Stimulated activated CD8-positive, alpha-beta memory T cell treated with anti-CD3 and anti-CD28 coated beads, Interleukin-2, amount 100 ng/mL, for 48 hours (primary cell): ENCODE measurements at places on chromosomes 2 and 18.

DNA sequence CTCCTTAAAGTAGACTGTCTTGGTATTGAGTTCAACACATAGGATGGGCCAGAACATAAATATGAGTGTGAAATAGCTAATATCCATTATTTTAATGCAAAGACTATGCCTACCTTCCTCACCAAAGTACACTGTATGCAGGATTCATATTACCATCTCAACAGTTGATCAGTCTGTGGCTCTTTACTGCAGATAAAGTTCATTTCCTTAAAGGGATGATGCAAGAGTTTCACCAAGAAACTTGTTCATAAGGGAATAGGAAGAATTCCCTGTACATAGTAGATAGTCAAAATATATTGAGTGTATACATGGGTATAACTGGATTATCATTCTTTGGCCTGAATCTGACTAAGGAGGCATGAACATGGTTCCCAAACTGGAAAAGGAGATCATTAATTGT lies 35.0 kb downstream of the MARS2 start:
- no peak for DNase-seq

DNA sequence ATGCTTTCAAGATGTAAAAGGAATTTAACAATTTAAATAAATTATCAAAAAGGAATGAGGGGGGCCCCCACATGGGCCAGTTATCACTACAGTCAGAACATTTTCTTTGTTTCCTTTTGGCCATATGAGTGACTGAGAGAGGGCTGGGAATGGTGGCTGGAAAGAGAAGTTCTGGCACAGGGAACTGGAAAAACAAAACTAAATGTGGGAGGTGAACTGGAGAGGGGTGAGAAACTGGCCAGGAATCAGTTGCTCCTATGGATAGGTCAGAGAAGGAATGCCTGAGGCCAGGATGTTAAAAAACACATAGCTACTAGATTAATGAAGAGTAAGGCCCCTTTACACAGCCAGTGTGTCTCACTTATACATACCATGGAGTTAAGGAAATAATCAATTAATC lies 121.0 kb downstream of the RBMS1 start:
- DNase-seq: no peak

GRCh38 chr2:28568533-28568932 lies 72.7 kb downstream of the PLB1 start:
- no peak for DNase-seq

DNA sequence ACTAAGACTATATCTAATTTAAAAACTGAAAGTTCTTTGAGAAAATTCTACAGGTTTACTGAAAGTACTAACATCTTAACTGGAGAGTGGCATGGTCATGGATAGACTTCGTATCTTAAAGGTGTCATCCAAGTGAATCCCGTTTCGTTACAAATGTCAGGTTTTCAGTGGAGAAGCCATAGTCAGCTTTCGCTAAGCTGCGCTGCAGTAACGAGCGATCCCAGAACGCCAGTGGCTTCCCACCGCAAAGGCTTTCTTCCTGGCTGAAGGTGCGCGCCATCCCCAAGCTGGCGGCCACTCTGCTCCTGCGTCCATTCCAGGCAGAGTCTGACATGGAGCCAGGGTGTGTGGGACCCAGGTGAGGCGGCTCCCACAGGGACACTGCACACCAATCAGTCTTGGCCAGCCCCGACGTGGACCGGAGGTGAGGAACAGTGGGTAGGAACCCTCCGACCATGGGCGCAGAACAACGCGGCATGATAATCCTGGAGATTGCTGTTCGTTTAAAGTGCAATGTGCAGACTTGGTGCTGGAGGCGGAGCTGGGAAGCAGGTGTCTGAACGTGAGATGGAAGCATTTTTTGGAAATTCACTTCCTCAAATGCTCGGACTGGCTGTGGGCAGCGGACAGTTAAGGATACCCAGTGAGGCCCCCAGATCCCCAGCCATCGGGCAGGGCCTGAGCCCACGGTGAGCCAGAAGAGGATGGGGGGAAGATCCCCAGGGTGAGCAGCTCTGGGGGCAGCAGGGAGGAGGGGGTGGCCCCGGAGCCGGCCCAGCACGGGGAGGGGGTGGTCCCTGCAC lies 27.8 kb upstream of the KCNG2 start:
- DNase-seq: no peak

DNA sequence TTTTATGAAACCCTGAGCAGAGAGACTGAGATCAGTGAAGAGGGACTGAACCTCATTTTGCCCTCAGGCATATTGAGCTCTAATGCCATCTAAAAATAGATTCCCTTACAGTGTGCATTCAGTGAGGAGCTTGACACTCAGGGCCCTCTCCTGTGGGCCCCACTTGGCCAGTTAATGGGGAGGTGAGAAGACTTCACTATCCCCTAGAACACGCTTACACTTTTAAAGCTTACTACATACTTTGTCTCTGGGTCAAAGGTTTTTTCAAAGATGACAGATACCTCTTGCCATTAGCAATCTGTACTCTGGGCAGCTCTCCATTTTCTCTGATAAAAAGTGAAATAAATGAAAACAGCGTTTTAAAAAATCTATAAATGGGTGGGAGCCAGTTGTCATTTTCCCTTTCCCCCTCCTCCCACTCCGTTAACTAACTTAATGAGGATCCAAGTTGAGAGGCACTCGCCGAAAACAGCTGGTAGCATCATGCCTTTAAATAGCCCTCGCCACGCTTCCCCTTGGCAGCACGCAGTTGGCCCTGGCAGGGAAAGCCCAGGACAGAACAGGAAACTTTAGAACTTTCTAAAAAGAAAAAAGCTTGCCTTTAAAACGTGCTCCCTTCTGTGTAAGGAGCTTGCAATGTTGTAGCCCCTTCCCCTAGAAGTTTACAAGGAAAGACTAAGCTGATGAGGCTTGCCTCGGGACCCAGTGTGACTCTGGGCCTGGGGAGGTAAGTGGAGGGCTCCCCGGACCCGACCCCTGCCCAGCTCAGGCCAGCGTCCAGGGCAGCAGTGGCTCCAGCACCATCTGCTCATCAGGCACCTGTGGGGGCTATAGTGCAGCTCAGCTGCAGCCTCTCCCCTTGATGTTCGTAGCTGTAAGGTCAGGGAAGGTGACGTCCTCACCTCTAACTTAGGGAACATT lies 58.8 kb upstream of the FOSL2 start:
- no peak for DNase-seq

GRCh38 chr2:45649858-45650811 lies 1.3 kb upstream of the PRKCE start:
- DNase-seq: peak; percentile 35

GRCh38 chr2:105313877-105314276 lies 15.7 kb downstream of the TGFBRAP1 start:
- no peak for DNase-seq
